ENCODE measurements at places on chromosomes 3 and 15.

DNA sequence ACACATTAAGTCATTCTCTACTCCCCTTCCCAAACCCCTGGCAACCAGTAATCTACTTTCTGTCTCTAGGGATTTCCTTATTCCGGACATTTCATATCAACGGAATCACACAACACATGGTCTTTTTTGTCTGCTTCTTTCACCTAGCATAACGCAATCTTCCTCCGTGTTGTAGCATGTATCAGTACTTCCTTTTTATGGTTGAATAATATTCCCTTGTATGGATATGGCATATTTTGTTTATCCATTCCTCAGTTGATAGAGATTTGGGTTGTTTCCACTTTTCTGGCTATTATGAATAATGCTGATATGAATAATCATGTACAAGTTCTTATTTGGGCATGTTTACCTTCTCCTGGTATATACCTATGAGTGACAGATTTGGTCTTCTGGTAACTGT, 63.1 kb downstream of the TRANK1 start:
- DNase-seq, result no peak

DNA sequence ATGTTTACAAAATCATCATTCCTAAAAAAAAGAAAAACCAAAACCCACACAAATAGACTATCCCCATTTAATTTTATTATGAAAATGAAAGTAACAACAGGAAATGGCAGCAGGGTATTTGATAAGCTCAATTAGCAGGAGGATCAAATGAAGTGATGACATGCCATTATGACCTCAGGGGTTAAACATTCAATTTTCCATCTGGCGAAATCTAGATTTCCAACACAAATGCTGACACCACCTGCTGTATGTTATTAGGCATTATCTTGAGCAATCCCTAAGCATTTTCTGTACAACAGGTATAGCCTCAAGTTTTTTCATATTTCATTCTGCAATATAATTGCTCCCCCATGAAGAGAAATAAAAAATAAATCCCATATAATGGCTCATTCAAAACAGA, 57.1 kb downstream of the SHQ1 start:
- DNase-seq, result no peak

- DNase-seq, result no peak
These were observed 25.5 kb upstream of the ESYT3 start for GRCh38 chr3:138408751-138409570.

DNA sequence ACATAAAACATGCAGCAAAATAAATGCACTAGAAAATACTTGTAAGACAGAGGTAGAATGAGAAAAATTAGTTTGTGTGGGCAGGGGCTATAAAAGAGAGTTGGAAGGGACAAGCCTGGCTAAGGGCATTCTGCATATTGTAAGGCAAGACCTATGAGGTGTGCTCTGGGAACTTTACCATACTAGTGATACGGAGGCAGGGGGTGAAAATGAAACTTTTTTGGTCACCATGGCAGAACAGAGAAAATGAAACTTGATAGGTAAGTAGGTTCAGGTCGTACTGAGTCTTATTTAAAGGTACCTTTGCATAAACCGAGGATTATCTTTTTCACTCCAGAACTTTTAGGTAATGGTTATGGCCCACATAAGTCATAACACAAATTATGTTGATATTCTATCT, 74.7 kb upstream of the ACKR4 start:
- DNase-seq, result no peak

DNA sequence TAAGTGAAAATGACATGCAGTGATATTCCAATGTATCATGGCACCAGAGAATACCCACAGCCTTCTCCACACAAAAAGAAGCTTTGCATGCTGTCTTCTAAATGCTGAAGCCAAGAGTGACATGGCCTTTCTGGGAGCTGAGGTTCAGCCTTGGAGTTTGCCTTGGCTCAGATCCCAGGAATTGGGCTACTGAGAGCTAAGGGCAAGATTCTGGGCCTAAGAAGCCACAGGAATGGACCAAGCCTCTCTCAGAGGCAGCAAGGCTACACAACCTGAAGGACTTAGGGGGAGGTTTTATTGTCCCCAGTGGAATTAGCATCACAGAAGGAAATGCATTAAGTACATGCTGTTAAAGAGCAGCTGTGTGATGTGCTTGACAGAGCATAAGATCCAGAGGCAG, 1078.5 kb downstream of the TUSC7 start:
- peak; percentile 48 for DNase-seq

GRCh38 chr15:33068007-33068481, 126.5 kb downstream of the FMN1 start:
- DNase-seq, result peak; percentile 30

DNA sequence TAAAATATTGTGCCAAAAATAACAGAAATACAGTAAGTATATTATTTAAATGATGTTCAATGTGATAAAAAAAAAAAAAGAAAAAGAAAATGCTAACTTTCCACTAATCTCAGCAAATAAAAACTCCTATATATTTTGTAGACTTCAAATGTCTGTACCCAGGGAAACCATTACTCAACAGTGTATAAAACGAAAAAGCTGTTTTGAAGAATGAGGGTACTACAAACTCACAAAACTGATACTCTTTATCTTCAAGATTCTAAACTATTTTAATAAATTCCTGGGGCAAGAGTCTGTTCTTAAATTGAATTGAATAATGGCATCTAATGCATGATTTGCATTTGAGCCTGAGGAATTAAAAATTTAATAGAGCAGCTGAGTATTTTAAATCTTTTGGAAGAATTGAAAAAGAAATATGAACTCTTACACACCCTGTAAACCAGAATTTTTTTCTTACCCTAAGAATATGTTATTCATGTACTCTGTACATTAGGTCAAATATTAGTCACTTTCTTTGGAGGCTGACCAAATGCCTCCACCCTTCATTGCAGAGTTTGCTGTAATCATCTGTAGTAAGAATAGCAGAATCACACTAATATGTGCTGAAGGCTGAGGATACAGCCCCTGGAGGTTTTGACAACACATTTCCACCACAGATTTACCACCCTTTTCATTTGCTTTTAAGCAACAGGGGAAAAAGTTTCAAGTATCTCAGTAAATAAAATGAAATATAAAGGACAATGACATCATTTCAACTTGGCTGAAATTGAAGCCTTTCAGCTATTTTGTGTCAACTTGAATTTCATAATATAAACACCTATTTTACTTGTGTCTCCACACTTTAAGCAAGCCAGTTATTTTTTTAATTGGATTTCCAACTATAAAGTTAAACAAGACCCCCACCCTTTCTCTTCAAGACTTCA, 79.7 kb downstream of the FBN1 start:
- peak; percentile 78 for DNase-seq

DNA sequence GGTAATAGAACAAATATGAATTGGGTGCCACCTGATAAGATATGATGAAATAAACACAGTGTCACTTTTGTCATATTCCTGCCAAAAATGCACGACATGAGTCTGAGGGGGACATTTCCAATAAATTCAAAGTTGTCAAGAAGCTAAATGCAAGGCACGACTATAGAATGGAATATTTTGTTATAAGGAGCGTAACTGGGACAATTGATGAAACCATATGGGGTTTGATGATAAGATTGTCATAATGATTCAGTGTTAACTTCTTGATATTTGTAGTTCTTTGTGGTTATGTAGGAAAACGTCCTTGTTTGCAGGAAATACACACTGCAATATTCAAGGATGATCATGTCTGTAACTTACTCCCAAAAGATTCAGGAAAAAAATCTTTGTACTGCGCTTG, 163.3 kb downstream of the MEX3B start:
- no peak for DNase-seq

DNA sequence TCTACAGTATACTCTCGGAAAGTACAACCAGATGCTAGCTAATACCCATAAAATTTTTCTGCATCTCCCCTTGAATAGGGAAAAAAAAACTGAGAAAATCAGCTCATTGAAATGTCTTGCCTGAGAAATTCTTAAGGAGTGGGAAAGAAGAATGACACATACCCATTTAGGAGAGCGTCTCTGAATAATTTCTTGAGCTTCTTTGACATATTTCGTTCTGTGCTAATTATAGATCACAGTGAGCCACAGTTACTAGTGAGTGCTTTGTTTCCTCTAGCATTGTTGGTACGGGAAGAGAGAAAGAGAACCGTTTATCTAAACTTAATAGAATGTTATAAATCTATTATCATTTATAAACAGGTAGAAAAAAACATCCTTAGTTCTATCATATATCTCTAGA, 588.4 kb downstream of the UNC13C start:
- no peak for DNase-seq

GRCh38 chr3:22960105-22960984, 242.8 kb upstream of the UBE2E2 start:
- peak; percentile 7 for DNase-seq

DNA sequence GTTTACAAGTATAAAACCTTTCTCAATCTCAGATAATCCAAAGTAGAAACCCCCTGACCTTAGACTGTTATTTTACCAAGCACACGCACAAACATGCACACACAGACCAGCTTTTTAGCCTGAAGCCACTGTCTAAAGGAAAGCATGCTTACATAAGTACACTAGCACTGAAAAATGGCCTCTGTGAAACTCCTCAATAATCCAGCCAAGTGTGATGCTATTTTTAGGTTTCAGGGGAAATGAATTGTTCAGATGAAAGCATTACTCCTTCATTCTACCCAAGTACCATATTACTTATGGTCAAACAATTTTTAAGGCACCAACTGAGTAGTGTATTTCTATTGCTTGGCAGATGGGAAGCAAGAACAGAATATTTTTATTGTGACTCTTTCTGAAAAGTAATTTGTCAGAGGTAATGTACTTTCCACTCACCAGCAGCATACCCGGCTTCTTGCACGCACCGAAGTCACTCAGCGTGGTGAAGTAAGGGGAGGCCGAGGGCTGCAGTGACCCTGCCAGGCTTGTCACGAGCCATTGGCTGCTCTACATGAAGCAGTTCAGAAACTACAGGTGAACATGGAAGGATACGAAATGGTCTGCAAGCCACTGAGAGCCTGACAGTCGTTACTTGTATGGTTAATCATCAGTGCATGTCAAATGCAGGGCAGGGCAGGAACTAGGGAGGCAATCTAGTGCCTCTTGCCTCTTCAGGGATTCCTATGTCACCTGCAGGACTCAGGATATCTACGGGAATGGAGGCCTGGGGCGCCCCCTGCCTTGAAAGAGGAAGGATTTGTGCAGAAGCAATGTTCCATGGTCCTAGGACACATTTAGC, 106.7 kb downstream of the GABRB3 start:
- no peak for DNase-seq

GRCh38 chr15:101625184-101625583, 27.0 kb downstream of the TM2D3 start:
- DNase-seq, result no peak

GRCh38 chr3:171745577-171746319, 64.5 kb downstream of the PLD1 start:
- no peak for DNase-seq

GRCh38 chr15:41331833-41332193, 578 bp downstream of the OIP5 start:
- DNase-seq, result peak; percentile 42

GRCh38 chr15:70754862-70755261, 8.5 kb downstream of the UACA start:
- DNase-seq, result no peak

- no peak for DNase-seq
These were observed 36.5 kb downstream of the CYP11A1 start for GRCh38 chr15:74330861-74331408.

All from GM04504 (cell line).